Glutamatergic neuron (in vitro differentiated cells): ENCODE measurements at places on chromosomes 7 and 10. TPM values are rescaled to one million over a fixed set of nuclear protein-coding genes. Genes with fewer than 3 reads are reported as not detected.

The FKBP6 gene
- total RNA-seq: not detected

The ATOH7 gene
- total RNA-seq: 0.86 TPM

The TMEM229A gene
- total RNA-seq: not detected

The MMP21 gene
- total RNA-seq: not detected

The OR2A1 gene
- not detected for total RNA-seq

The POLR2J gene
- total RNA-seq: 28.4 TPM

The FFAR4 gene
- total RNA-seq: not detected

The NUP205 gene
- 56.5 TPM for total RNA-seq

The ARHGEF5 gene
- total RNA-seq: 0.93 TPM

The CACUL1 gene
- total RNA-seq: 64.5 TPM

The AGFG2 gene
- total RNA-seq: 5.7 TPM

The CAV1 gene
- 0.78 TPM for total RNA-seq
